Neuronal stem cell (in vitro differentiated cells): ENCODE measurements at places on chromosomes 7 and 10.

DNA sequence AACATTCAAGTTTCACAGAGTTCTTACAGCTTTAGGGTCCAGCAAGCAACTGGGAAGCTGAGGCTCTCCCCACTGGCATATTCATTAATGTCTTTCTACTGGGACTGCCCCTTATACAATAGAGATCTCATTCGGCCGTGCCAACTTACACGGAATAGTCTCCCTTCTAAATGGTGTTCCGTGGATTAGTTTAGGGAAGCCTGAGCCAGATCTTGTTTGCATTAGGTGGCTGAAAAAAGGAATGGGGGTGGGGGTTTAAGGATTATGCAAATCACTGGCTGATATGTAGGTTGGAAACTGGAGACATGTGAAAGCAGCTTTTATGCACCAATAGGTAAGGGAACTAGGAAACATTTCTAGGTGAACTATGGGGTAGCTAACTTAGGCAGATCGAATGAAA, 218.3 kb downstream of the TRIL start:
- H3K36me3 ChIP-seq: no peaks in the 10 kb centered on the region
- H3K4me1 ChIP-seq: peaks cover 9% of the 10 kb centered on the region
- H3K4me3 ChIP-seq: no peak overlapping the region
- H3K27ac ChIP-seq: peak overlapping the region; percentile 62
- no peaks in the 10 kb centered on the region for H3K27me3 ChIP-seq
- DNase-seq: peak; percentile 52

GRCh38 chr7:35705932-35706461, 11.1 kb upstream of the HERPUD2 start:
- H3K36me3 ChIP-seq: no peaks in the 10 kb centered on the region
- H3K4me3 ChIP-seq: no peak overlapping the region
- H3K4me1 ChIP-seq: no peaks in the 10 kb centered on the region

DNA sequence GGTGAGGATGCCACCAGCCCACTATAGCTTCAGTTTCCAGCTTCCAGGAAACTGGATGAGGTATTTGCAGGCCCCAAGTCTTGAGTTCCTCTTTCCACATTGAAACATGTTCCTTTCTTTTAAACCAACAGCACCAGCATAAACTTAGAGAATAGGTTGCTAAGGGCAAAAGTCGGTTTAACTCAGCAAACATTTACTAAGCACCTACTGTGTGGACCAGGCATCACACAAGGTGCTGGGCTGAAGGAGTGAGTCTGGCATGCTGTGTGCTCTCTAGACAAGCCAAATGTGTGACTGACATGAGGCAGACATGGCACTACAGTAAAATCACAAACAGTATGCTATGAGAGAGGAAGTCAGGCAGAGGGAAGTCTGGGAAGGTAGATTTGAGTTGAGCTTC, 11.0 kb upstream of the RASSF4 start:
- H3K4me1 ChIP-seq: peaks cover 14% of the 10 kb centered on the region
- DNase-seq: no peak
- H3K27ac ChIP-seq: no peak overlapping the region
- no peak overlapping the region for H3K4me3 ChIP-seq

- no peaks in the 10 kb centered on the region for H3K27me3 ChIP-seq
- no peak for DNase-seq
- peak overlapping the region; percentile 88 for H3K27ac ChIP-seq
- no peak overlapping the region for H3K4me3 ChIP-seq
- peaks cover 3% of the 10 kb centered on the region for H3K36me3 ChIP-seq
- H3K4me1 ChIP-seq: peaks cover 14% of the 10 kb centered on the region
These were observed 72.0 kb downstream of the FAM53B start for GRCh38 chr10:124672181-124672638.

DNA sequence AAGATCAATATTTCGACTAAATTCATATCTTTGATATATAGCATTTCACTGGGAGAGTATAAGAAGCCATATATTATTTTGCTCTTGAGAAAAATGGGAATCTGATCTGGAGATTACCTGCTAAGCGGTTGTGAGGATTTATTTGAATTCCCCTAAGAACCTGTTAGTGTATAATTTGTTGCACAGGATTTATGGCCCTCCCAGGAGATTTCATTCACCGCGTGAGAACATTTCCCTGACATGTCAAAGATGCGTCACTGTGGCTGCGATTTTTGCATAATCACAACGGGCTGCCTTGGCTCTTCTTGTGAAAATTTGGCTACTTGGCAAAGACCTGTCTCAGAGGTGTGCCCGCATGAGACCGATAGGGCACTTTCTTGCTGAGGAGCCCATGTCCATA, 184.7 kb upstream of the PFKP start:
- H3K27me3 ChIP-seq: no peaks in the 10 kb centered on the region
- no peak overlapping the region for H3K27ac ChIP-seq
- no peaks in the 10 kb centered on the region for H3K4me1 ChIP-seq
- no peaks in the 10 kb centered on the region for H3K36me3 ChIP-seq
- DNase-seq: no peak
- no peak overlapping the region for H3K4me3 ChIP-seq

GRCh38 chr7:139725077-139725476, 52.7 kb downstream of the HIPK2 start:
- no peak for DNase-seq
- H3K27me3 ChIP-seq: no peaks in the 10 kb centered on the region
- no peak overlapping the region for H3K4me3 ChIP-seq
- H3K4me1 ChIP-seq: no peaks in the 10 kb centered on the region
- H3K36me3 ChIP-seq: peaks cover 2% of the 10 kb centered on the region

- no peaks in the 10 kb centered on the region for H3K27me3 ChIP-seq
- no peaks in the 10 kb centered on the region for H3K4me1 ChIP-seq
- no peak for DNase-seq
- no peak overlapping the region for H3K4me3 ChIP-seq
- no peak overlapping the region for H3K27ac ChIP-seq
These were observed 12.0 kb upstream of the KLHL7 start for GRCh38 chr7:23093546-23093945.

- DNase-seq: no peak
- no peaks in the 10 kb centered on the region for H3K27me3 ChIP-seq
- no peak overlapping the region for H3K4me3 ChIP-seq
- H3K36me3 ChIP-seq: no peaks in the 10 kb centered on the region
These were observed 343.9 kb upstream of the LRGUK start for GRCh38 chr7:133783276-133783675.

- H3K4me1 ChIP-seq: peaks cover 4% of the 10 kb centered on the region
- DNase-seq: no peak
- H3K4me3 ChIP-seq: no peak overlapping the region
- no peaks in the 10 kb centered on the region for H3K27me3 ChIP-seq
- H3K27ac ChIP-seq: no peak overlapping the region
These were observed 36.6 kb upstream of the DUSP5 start for GRCh38 chr10:110461088-110461487.

DNA sequence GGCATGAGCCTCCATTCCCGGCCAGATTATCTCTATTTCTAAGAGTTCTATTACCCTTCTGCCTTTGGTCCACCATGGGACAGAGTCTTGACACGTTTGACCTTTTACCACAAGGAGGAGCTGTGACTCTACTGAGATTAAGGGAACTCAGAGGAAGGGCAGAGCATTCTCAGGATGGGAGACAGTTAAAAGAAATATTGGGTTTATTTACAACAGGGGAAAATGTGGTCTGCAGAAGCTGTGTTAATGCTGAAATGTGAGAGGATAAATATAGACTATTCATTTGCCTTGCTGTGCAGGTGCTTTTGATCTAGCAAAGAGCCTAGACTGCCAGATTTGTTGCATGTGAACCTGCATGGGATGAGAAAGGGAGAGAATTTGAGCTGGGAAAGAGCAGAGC, 45.8 kb upstream of the PRSS58 start:
- no peaks in the 10 kb centered on the region for H3K4me1 ChIP-seq
- no peaks in the 10 kb centered on the region for H3K27me3 ChIP-seq
- DNase-seq: no peak
- H3K4me3 ChIP-seq: no peak overlapping the region

- H3K36me3 ChIP-seq: peaks cover 9% of the 10 kb centered on the region
- H3K4me1 ChIP-seq: no peaks in the 10 kb centered on the region
- H3K27ac ChIP-seq: no peak overlapping the region
- no peak overlapping the region for H3K4me3 ChIP-seq
These were observed 21.8 kb downstream of the NET1 start for GRCh38 chr10:5434017-5434753.

GRCh38 chr7:98341106-98341505, 59.6 kb downstream of the BRI3 start:
- peaks cover 2% of the 10 kb centered on the region for H3K36me3 ChIP-seq
- no peaks in the 10 kb centered on the region for H3K4me1 ChIP-seq
- no peak overlapping the region for H3K27ac ChIP-seq
- H3K4me3 ChIP-seq: no peak overlapping the region

DNA sequence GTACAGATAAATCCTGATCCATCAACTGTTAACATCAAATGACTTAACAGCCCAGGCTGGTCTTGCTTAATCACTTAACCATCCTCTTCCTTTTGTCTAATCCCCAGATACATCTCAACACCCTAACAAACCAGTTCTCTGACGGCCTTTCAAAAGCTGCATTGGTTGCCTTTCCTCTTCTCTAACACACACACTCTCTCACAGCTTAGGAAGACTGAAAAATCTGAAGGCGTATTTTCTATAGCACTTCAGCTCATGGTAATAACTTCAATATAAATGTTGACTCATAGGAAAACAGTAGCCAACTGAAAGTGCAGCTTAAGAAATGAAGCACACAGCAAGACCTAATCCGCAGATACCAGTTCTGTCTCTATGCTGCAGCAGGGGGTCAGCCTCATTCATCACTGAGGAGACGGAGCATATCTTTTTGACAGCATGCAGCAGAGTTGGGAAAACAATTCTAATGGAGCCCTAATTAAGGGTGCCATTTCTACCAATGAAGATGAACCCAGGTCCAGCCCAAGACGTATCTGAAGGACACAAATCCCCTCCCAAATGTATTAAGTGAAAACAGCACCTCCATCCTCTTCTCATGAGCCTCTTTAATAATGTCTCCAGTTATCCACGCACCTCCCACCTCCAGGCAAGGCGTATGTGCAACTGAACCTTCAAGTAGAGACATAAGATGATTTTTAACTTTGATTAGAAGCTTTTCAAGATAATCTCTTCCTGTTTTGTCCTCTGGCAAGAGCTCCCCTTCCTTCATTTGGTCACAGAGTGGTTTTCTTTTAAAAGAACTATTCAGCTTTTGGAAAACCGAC, 211.7 kb upstream of the NFE2L3 start:
- no peaks in the 10 kb centered on the region for H3K4me1 ChIP-seq
- no peaks in the 10 kb centered on the region for H3K27me3 ChIP-seq
- no peak for DNase-seq
- H3K36me3 ChIP-seq: no peaks in the 10 kb centered on the region
- H3K27ac ChIP-seq: no peak overlapping the region

GRCh38 chr10:18486438-18486837, 164.9 kb downstream of the NSUN6 start:
- no peak for DNase-seq
- H3K36me3 ChIP-seq: no peaks in the 10 kb centered on the region
- no peak overlapping the region for H3K4me3 ChIP-seq

GRCh38 chr7:121945480-121946236, 72.7 kb downstream of the PTPRZ1 start:
- H3K36me3 ChIP-seq: peaks cover 2% of the 10 kb centered on the region
- H3K4me3 ChIP-seq: no peak overlapping the region
- H3K27ac ChIP-seq: no peak overlapping the region
- H3K4me1 ChIP-seq: peaks cover 18% of the 10 kb centered on the region

- no peaks in the 10 kb centered on the region for H3K36me3 ChIP-seq
- DNase-seq: no peak
- no peaks in the 10 kb centered on the region for H3K27me3 ChIP-seq
- no peak overlapping the region for H3K27ac ChIP-seq
- H3K4me3 ChIP-seq: no peak overlapping the region
- peaks cover 2% of the 10 kb centered on the region for H3K4me1 ChIP-seq
These were observed 319.1 kb upstream of the PFKP start for GRCh38 chr10:2748287-2748686.

DNA sequence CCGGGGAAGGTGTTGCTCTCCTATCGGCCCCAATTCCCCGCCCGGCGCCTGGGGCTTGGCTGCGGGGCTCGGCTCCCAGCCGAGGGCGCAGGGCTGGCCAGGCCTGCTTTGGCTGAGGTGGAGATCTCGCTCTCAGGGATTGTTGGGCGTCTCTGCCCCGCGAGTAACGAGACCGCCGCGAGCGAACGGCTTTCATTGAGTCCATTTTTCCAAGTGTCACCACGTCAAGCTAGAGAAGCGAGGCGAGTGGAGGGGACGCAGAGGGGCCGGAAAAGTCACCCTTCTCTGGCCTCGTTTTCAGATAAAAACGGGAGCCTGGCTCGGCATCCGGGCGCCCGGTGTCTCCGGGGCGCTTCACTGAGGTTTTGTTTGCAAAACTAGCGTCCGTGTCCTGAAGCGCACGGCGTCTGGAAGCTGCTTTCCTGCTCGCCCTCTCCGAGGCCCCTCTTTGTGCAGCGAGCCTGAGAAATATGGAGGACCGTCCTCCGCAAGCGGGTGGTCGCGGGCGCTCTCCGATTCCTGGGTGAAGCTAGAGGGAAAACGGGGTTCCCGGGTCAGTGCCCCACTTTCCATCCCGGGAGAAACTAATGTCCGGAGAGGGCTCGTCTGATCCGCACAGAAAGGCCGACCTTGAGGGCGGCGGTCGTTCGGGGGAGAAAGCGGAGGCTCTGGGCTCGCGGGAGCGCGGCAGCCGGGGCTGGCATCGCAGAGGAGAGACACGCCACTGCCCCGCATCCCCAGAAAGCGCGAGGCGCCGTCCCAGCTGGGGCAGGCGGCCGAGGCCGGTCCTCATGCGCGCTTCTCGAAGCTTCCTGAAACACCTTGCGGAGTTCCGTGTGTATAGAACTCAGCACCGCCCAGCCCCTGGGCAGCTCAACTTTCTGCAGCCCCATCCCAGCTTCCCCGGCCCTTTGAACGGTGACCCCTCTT, 3.5 kb upstream of the EN2 start:
- no peak for DNase-seq
- no peaks in the 10 kb centered on the region for H3K36me3 ChIP-seq
- peak overlapping the region; percentile 50 for H3K4me3 ChIP-seq

DNA sequence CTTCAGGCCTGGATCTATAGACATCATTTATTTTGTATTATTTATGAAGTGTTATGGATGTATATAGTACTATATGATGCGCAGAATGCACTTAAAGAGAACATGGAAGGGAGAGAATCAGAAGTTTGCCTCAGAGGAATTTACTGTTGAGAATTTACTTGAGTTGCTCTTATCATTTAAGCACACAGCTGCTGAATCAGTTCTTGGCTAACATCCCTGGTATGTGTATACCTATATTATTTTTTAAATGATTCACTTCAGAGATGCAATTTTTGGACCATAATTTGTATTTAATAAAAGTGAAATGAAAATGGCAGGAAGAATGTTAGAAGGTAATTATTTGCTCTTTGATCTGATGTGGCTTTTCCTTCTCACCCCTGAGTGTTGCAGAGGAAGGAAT, 191.6 kb downstream of the BICC1 start:
- H3K36me3 ChIP-seq: no peaks in the 10 kb centered on the region
- no peak for DNase-seq
- no peak overlapping the region for H3K4me3 ChIP-seq
- H3K27me3 ChIP-seq: no peaks in the 10 kb centered on the region

- peak; percentile 67 for DNase-seq
- H3K4me1 ChIP-seq: peaks cover 52% of the 10 kb centered on the region
- no peaks in the 10 kb centered on the region for H3K36me3 ChIP-seq
These were observed at the start of gene SMARCD3 for GRCh38 chr7:151248346-151249033. Gene SMARCD3, minus strand, starts transcription at chr7:151248694. Its CDS starts 132 bp downstream, at chr7:151248562.
